ENCODE measurements at places on chromosomes 16 and 17.
A peak's percentile ranks its signal among the peaks of the same experiment; 100 is the strongest.

- no peak for DNase-seq
Observed at GRCh38 chr16:75503801-75504200, 8.6 kb upstream of the CHST6 start.

GRCh38 chr16:87114832-87115231 is 202.4 kb downstream of the C16orf95 start:
- DNase-seq, result no peak

- no peak for DNase-seq
Observed at GRCh38 chr16:3007957-3008689, 4.6 kb upstream of the CLDN9 start.

GRCh38 chr17:9228408-9229159 is 207.3 kb downstream of the NTN1 start:
- no peak for DNase-seq

DNA sequence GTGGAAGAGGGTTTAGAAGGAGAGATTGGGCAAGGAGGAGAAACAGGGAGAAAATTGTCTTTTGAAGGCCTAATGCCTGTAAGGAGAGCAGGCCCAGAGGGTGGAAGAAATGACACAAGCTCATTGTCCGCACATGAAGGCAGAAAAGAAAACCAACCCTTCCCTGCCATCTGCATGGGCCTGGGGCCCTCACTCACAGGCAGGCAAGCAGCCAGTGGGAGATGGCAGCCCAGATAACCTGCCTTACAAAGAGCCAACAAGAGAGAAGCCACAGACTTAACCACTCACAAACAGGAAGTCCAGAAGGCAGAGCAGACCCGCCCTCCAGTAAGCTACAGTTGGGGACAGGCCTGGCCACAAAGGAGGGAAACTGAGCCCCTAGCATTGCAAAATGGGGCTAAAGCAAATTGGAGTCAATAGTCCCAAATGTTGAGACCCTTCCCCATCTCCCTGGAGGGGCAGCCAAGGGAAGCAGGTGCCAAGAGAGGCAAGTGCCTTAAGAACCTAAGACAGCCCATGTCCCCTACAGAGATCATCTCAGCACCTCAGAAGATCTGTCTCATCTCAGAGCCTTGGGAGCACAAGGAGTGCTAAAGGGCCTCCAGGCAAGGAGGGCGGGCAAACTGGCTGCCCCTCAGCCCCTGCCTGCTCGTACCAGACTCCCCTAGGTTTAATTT is 7.3 kb upstream of the TSPOAP1 start:
- no peak for DNase-seq

- no peak for DNase-seq
Observed at GRCh38 chr16:86430814-86431213, 79.5 kb upstream of the FOXF1 start.

GRCh38 chr17:36899250-36900159 is 37.8 kb upstream of the LHX1 start:
- no peak for DNase-seq

GRCh38 chr16:75854152-75854551 is 127.9 kb upstream of the CPHXL start:
- no peak for DNase-seq

DNA sequence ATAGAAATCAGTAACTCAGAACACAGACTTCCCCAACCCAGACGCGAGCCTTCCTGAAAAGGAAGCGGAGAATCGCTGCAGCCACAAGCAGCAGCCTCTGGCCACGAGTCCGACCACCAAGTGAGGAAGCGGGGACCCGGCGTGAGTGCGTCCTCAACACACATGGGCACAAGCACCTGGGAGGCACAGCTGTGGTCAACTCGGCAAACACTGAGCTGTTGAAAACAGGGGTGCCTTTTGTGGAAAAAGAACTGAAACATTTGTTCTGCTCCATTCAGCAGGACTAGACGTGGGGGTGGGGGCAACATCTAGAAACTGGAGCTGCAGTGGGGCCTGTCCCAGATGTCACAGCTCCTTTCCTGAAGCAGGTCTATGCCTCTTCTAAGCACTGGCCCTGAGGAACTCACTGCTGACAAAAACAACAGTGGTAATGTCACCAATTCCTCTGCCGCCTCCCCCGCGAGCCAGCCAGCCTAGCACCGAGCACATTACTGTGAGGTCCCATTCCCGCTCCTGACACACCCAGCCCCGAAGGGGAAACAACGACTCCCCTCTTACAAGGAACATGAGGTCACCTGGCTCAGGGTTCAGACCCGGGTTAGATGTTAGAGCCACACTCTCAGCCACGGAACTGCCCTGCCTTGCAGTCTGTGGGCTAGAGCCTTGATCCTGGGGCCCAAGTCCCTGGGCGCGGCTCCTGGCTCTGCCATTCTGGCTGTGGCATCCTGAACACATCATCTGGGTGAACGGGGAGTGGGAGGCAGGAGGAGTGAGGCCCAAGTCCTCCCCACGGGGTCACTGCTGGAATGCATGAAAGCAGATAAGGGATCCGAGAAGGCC is 29.0 kb downstream of the KDM8 start:
- DNase-seq, result no peak

DNA sequence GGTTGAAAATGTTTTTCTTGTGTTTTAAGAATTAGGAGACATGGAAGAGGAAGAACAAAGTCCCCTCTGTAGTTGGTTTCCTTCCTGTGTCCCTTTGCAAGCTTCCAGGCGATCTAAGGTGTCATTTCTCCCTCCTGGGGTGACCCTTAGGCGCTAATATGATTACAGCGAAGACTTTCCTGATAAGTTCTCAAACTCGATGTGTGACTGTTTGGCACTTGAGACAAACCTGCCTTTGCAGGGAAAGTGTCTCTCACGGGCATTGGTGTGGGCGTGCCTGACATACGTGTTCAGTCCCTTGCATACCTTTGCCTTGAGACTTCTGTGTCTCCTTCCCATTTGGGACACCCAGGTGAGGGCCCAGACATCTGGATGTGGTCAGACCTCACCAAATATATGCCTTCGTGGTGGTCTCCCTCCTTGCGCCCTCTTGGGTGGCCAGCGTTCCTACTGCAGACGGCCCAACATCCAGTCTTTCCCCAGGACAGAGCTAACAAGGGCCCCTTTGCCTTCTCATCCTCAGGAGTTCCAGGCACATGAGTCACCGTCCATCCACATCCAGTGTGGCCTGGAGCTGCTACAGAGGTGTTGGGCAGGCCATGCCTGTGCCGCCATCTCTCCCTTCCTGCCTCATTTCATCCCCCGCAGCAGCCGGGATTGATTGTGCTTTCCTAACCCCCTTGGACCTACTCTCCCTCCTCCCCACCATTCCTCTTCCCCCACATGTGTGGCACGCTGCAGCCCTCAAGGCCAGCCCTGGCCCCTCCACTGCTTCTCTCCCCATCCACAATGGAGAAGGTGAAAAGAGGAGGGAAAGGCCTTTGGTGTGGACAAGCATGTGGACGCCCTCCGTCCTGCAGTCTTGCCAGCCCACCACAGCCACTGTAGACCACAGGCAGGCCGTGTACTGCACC is 3.1 kb upstream of the JPT2 start:
- DNase-seq, result no peak

DNA sequence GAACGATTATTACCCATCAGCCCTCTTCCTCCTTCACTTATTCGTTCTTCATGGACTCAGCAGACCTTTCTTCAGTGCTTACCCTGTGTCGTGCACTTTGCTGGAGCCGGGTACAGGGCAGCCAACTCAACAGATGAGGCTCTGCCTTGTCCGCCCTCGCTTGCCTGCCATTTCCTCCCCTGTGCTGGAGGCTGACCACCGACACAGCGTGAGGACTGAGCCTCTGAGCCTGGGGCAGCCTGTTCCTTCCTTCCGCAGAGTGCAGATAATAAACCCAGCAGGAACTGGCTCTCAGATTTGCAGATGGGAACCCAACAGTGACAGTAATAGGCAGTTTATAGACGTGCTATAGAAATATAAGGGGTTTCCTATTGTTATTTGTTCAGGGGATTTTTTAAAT is 7.0 kb upstream of the SLC39A11 start:
- DNase-seq, result peak; percentile 5

DNA sequence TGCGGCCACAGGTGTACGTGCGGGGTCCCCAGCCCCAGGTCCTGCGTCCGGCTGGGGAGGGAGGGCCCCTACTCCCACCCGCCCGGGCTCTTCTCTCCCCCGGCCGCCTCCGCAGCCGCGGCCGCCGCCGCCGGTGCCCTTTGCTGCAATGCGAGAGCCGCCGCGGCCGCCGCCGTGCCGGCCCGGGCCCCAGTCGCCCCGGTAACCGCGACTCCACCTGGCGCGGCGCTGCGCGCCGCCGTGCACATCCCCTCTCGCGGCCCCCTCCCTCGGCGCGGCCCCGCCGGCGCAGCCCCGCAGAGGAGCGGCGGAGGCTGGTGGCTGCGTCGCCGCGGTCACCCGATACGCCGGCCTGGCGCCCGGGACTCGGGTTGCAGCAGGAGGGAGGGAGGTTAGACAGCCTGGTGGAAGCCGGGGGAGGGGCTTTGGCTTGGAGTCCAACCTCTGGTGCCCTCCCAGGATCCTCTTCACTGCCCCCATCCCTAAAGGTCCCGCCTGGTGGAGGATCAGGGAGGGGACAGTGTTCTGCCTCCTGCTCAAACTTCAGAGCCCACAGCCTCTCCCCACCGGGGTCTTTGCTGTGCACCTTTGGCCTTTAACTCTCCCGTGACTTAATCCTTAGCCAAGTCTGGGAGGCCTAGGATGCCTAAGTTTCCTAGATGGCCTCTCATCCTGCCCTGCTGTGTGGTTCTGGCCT is 32.9 kb downstream of the SRCIN1 start:
- DNase-seq, result no peak

DNA sequence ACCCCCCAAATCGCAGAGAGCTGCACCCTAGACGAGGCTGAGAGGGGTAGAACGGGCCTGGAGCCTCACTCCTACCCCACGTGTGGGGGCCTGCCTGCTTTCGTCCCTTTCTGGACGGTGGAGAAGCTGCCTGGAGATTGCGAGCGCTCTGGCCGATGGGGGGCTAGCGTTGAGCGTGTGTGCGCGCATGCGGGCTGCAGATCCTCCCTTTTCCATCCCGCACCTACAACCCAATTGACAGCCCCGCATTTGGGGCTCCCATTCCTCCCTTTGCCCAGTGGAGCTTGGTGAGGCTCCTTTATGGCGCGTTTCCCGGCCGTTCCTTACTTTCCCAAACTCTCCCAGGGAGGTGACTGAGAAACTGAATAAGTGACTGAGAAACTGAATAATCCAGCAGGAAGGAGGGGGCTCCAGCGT is 907 bp upstream of the ESRP2 start:
- DNase-seq, result no peak

DNA sequence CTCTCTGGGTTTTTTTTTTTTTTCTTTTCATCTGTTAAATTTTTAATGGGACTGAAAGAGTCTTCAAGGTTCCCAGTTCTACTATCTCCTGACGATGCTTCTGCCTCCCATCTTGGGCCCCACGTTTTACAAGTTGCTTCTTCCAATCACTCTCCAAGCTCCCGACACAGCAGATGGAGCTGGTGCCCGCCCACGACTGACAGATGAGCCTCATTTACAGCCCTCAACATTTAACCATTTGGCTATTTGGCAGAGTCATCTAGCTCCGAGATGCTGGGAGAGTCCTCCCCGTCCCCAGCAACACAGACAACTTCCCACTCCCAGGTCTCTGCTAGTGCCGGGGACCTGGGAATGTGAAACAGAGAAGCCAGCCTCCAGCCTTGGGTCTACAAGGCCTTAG is 276.9 kb downstream of the SHISA9 start:
- no peak for DNase-seq

GRCh38 chr16:81447383-81448101 is 2.9 kb downstream of the CMIP start:
- DNase-seq, result no peak

GRCh38 chr17:35947156-35947585 is 3.7 kb upstream of the LYZL6 start:
- peak; percentile 6 for DNase-seq

DNA sequence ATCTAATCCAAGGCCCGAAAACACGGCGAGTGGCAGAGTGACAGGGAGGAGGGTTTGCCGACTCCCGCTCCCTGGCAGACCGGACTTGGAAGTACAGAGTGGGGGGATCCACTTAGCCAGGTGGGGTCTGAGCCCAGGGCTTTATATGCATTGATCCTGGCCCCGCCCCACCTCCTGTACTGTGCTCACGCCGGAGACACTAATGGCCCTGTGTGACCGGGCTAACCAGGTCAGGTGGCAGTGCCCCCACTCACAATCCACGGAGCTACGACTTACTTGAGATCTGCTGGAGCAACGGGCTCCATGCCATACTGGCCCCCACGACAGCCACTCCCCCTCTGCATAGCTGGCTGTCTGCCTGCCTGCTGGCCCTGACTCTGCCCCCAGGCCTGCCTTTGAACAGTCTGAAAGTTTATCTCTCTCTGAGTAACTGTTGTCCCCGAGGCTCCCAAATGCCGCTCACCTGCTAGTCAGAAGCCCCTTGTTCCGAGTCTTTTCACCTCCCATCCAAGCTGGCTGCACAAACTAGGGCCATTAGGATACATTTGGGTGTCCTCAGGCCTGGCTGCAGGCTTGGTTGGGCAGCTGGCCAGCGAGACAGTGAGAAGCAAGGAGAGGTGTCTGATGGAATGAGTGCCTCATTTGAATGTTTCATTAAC is 28.0 kb downstream of the CACNA1G start:
- DNase-seq, result no peak

- no peak for DNase-seq
Observed at GRCh38 chr17:79213305-79213704, 138.7 kb downstream of the ENGASE start.

DNA sequence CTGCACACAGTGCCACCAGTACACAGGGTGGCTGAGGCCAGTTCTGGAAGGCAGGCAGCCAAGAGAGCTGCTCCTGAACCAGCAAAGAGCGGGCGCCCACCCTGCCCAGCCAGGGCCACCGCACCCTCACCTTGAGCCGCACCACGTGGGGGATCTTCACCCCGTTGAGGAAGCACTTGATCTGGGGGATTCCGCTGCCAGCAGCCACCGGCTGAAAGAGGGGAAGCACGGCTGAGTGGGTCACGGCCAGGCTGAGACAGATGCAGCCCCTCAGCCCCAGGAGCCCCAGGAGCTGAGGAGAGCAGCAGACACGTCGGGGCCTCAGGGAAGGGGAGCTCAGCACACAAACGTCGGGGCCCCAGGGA is 14.6 kb upstream of the CCDC154 start:
- no peak for DNase-seq

DNA sequence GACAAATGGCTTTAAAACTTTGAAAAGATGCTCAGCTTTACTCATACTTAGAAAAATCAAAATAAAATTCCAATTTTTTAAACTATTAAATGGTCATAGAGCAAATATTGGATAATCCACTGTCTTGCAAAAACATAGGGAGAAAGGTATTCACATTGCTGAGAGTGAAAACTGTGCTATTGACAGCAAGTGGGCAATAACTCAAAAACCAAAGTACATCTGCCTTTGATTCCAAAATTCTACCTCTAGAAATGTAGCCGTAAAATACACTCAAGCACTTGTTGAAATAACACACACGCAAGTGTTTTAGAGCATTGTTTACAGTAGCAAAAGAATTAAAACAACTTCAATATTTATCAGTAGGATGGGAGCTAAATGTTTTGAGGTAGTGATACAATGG is 210.6 kb upstream of the HS3ST3A1 start:
- no peak for DNase-seq

- DNase-seq, result no peak
Observed at GRCh38 chr17:41008811-41009210, at the start of gene KRTAP3-1. KRTAP3-1 (minus strand) TSS chr17:41009128; CDS start chr17:41009074, 54 bp downstream.

GRCh38 chr16:68961778-68962402 is 118.6 kb downstream of the TANGO6 start:
- no peak for DNase-seq

GRCh38 chr16:3317315-3317999 is 12.2 kb downstream of the ZNF75A start:
- DNase-seq, result no peak

GRCh38 chr17:7710301-7710700 is 5.3 kb downstream of the EFNB3 start:
- no peak for DNase-seq

- DNase-seq, result no peak
Observed at GRCh38 chr16:28064706-28065249, 1.3 kb upstream of the GSG1L start.

Data from NCI-H1417 treated with DMSO at 0.1 percent for 48 hours (cell line).